ENCODE measurements at places on chromosomes 3 and 15. TPM values are rescaled to one million over a fixed set of nuclear protein-coding genes. Genes with fewer than 3 reads are reported as not detected.

The GUCA1C gene
- not detected for total RNA-seq

The PP2D1 gene
- total RNA-seq: not detected

The BSN gene
- total RNA-seq: 0.23 TPM

The C2CD4A gene
- total RNA-seq: 0.09 TPM

DNA sequence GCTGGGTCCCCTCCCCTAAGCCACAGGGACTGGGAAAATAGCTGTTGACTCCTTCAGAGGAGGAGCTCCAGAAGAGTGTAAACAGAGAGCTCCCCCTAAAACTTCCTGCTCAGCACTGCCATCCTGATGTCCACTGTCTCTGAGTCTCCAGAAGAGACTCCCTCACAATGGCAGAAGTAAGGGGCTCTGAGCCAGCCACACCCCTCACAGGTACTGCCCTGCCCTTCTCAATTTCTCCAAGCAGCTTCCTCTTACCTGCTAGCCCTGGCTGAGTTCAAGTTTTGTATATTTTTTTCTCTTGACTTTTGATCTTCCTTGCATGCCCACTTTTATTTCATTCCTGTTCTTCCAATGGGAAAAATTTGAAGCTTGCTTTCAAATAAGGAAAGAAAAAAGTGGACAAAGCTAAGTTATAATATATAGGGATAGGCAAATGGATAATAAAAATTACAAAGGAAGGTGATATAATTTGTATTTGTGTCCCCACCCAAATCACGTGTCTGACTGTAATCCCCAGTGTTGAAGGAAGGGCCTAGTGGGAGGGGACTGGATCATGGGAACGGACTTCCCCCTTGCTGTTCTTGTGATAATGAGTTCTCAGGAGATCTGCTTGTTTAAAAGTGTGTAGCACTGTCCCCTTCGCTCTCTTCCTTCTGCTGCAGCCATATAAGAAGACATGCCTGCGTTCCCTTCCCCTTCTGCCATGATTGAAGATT, 442.2 kb upstream of the WNT5A start:
- no peak for DNase-seq

GRCh38 chr3:73680391-73681095, 55.8 kb upstream of the PDZRN3 start:
- no peak for DNase-seq

DNA sequence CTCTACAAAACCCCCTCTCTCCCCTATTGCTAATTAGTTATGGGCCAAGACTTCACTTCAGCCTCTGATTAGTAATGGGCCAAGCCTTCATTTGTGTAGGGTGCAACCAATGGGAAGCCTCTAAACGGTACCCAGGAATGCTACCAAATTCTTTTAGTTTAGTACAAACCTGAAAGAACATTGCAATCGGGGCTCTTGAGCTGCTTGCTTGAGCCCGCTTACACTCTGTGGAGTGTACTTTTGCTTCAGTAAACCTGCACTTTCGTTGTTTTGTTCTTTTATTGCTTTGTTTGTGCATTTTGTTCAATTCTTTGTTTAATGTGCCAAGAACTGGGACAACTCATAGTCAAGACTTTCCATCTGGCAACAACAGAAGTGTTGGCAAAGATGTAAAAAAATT, 26.2 kb downstream of the DNAAF4 start:
- DNase-seq: no peak

GRCh38 chr15:58484791-58485600, 53.2 kb downstream of the LIPC start:
- DNase-seq: no peak

DNA sequence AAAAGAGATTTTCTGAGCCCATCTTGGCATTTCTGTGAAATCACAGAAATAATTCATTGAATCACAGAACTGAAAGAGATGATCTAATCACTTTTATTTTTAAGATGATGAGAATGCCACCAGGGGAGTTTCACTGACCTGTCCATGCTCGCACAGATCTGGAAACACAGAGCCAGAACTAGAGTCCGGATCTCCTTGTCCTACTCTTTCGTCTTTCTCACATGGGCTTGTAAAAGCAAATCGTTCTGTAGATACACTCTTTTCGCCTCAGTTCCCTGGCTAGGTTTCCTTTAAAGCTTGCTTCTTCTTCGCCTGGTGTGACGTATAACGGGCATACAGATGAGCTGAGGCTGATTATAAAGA, 122.5 kb upstream of the SPRED1 start:
- no peak for DNase-seq

DNA sequence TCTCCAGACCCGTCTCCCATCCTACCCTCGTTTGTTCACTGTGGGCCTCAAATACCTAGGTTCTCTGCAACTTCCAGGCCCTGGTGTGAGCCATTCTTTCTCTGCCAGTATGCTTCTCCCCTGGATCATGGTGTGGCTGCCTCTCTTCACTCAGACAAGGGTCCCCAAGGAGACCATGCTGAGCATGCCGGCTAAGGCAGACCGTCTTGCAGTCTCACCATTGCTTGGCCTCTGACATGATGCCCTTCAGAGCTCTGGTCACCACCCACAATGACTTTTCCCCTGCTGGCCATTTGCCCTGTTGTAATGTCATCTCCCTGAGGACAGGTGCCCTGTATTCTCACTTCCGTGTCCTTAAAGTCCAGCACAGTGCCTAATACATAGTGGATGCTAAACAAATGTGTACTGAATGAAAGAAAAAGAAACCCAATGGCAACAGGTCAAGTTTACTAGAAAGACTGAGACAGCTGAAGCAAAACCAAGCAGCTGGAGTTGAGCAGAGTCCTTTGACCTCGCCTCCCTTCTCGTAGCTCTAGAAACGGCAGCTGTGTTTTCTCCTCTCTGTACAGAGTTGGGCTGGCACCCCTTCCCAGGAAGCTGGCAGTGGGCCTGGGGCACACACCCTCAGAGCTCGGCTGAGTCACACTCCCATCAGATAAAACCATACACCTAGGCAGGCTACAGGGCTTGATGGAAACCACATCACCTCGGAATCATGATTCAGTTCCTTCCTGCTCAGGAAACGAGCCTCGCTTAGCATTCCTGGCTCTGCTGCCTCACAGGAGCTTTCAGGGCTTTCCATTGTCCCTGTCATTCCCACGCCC, 8.6 kb downstream of the TLR9 start:
- DNase-seq: peak; percentile 98
